ENCODE measurements at places on chromosomes 12 and 14.

DNA sequence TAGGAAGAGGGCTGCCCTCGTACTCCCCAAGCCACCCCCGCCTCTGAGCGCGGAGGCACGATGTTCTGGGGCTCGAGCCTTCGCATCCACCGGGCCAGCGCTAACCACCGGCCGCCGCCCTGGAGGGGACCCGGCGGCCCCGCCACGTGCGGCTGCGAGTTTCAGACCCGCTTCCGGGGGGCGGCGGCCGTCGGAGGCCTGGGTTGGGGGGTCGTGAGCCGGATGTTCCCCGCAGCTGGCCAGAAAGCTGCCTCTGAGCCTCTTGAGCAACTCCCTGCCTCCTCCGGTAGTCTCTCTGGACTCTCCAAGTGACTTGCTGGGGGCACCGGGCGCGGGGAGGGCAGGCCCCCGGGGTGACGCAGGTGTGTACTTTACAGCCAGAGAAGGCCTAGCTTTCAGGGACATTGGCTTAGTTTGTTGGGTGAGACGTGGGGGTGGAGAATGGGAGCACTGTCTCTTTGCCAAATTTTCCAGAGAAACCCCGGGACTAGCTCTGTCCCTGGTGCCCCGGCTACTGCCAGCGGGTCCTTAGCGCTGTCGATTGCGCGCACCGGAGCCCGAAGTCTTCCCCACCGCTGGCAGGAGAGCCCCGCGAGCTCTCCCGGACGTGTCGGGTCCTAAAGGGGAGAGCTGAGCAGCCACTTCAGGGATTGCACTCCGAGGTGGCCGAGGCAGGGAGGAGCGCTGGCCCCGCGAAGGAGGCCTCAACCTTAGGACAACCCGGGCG, 15.6 kb downstream of the OTX2 start:
- DNase-seq, result no peak

DNA sequence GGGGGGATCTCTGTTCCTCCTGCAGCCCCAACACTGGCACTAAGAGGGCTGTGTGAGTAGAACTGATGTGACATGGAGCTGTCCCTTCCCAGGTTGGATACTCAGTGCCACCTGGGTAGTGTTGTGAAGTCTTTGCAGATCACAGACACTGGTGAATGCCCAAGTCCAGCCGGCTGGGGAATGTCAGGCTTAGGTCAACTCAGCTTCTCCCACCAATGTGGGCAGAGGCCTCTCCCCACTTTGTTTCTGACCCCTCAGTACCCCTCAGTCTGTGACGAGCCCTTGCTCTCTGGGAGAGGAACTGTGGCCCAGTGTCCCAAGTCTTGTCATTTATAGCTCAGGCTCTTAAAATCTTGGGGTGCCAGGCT, 11.3 kb downstream of the SLC25A29 start:
- DNase-seq, result no peak

DNA sequence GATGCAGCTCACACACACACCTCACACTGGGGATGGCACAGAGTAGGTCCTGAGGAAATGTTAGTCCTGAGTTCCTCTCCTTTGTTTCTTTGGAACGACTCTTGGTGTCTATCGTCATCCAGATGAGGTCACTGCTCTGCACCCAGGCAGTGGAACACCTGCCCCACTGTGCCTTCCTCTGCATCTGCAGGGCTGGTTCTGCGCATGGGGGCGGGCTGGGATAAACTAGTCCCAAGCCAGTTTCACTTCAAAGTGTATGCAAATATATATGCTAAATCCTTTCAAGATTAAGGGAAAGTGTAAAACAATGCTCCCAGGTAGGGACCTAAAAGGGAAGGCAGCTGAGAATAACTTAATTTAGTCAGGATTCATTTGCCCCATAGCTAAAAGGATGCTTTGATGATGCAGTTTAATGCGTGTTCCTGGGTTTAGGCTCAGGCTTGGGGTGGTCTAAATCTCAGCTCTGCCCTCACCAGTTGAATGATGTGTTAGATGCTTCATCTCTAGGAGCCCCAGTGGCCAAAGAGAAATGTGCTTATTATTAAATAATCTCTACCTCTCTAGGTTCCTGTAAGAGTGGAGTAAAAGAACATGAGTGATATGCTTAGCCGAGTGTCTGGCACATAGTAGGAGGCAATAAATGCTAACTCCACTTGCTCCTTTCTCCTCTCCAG, 47.1 kb upstream of the OVCH1 start:
- DNase-seq, result no peak

DNA sequence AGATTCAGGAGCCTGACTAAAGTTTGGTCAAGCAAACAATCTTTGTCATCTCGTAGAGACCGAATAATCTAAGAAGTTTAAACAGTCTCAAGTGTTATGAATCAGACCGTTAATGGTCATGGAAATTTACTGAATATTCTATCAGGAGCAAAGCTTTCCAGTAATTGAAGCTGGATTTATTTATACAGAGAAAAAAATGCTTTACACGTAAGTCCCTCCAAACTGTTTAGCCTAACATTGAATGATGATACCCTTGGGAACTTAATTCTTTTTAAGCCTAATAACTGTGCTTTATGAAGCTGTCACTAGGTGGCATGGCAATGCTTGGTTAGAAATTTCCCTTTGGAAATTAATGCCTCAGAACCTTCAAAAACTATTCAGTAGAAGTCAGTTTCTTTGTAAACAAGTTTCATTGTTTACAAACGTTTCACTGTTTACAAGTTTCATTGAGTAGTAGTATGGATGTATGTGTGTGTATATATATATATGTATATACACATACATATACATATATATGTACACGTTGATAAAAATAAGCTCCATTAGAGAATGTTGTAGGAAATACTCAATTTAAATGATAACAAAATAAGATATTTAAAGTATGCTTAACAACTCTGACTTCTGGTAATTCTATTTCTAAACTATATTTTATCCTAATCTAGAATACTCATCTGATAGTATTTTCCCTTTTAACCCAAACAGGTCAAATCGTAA, 32.1 kb downstream of the DEPDC4 start:
- no peak for DNase-seq

GRCh38 chr12:6768990-6769389, 2.8 kb downstream of the PTMS start:
- DNase-seq, result no peak

DNA sequence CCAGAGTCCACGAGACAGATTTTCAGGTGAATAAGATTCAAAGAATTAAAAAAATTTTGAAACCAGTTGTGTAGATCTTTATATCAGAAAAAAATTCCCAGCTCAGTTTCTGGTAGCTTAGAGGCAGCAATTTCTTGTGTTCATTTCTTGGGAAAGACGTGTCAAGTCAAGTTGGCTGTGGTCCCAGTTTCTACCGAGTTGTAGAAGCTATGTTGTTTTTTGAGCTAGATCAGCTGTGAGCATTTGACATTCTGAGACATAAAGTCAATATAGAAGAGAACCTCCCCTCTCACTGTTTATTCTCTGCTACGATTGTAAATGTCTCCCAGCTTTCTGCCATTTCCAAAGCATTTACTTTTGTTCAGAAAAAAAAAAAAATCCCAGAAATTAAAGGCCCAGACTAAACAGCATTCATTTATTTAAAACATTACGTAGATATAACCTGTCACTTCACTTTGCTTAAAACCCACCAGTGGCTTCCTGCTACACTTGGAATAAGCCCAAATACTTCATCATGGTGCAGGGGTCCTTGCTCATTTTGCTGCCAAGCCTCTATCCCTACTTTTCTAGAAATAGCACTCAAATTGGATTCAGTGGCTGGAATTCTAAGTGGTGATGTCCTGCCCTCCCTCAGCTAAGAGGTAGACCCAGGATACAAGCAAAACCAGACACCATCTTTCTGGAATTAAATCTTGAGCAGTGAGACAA, 20.6 kb upstream of the PYGL start:
- no peak for DNase-seq

GRCh38 chr14:75428230-75429104, 645 bp downstream of the JDP2 start:
- DNase-seq, result no peak

GRCh38 chr12:7096979-7097378, 4.7 kb upstream of the C1R start:
- no peak for DNase-seq

DNA sequence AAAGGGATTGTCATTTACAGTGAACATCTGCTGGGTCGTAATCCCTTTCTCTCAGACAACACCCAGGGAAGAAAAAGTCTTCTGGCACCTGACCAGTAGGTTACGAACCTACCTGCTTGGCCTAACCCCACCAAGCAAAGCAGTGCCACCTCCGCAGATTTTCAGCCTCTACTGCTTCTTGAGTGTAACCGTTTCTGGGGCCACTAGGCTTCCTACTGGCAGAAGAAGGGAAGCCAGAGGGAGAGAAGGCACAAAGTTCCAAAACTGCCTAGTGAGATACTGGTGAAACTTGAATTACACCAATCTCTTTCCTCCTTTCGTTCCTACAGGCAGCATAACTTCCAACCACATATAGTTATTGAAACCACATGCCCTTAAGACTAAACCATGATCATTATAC, 383.6 kb downstream of the BCAT1 start:
- DNase-seq, result no peak

DNA sequence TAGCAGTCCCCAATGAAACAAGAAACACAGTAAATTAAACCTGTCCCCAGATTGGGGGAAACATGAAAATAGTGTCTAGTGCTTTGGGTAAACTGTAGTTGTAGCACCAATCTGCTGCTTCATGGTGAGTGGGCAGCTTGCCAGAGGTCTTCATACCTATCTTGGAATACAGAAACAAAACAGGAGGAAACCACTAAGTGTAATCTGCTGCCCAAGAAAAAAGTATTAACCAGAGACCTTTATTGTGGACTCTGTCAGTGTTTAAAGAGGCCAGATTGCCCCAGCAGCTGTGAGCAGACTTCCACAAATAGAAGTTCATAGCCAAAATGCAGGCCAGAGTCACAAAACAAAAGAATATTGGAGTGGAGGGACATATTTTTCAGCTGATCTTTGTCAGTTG, 2.3 kb downstream of the ISCU start:
- DNase-seq, result no peak

DNA sequence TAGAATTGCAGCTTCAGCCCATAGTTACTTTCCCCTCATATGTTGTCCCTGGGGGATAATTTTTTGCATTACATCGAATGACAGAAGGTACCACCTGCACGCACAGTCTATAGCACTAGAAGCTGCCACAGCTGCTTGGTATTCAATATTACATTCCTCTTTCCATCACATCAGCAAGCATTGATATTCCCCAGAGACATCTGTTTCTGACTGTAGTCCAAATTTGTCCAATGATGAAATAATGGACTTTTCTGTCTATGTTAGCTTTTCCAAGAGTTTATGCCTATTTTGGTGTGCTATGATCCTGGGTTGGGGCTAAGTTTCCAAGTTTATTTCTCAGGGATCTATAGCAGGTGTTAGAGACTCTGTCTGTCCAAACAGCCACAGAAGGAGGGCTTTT, 335.4 kb downstream of the LRIG3 start:
- no peak for DNase-seq

GRCh38 chr14:102688290-102688689, 89.0 kb upstream of the TRAF3 start:
- no peak for DNase-seq

DNA sequence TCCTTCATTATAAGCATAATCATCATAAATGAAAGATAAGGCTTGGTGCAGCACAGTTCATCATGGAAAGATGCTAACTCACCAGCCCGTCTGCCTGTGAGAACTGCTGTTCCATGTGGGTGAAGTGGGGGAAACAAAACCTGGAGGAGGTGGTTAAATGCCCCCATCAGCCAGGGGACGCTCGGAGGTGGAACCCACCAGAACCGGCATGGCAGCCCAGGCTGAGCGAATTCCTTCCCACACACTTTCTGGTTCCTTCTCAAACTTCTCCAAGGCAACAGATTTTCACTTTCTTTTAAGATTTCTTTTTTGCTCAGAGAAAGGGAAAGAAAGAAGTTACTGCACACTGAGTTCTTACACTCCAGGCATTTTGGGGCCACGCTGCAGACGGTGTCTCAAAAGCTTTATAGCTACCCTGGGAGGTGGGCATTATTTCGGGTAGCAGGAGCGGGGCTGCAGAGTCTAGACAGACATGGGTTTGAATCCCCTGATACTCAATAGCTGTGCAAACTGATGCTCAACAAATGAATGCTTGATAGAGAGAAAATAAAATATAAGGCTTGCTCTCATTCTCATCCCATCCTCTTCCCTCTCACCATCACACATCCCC, 190.7 kb downstream of the BCL11B start:
- no peak for DNase-seq

- no peak for DNase-seq
These were observed 128.9 kb upstream of the SOX5 start for GRCh38 chr12:24078318-24078765.

- DNase-seq, result no peak
These were observed 588.2 kb downstream of the NRXN3 start for GRCh38 chr14:78758333-78758732.

DNA sequence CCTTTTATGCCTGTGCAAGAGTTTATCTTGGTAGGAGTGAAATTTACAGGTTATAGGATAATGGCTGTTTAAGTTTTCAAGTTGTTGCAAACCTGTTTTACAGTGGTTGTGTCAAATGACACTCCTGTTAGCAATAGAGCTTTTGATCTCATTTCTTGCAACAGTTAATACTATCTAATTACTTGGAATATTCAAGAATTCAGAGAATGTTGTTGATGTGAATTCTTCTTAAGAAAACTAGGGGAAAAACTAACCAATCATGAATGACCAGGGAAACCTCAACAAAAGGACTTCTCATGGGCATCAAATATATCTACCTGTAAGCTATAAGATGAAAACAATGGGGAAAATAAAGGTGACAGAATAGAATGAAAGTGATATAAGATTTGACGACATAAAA, 85.0 kb downstream of the IPO8 start:
- no peak for DNase-seq

GRCh38 chr12:27896419-27896990, 76.0 kb downstream of the PTHLH start:
- DNase-seq, result no peak

DNA sequence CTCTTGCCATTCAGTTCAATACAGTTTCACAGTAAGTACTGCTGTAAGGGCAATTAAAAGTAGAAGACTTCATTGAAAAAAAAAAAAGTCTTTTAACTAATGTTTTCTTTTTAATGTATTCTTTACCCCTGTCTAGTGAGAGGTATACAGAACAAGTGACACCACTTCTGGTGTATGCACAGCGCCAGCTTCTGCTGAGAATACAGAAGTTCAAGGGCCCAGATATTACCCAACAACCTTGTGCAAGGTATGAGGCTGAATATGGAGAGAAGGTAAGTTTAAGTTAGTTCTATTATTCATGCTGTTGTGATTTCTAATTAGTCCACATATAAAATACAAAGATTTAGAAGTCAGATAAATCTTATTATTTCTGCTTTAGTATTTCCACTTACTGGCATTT, 168.7 kb downstream of the CFAP54 start:
- DNase-seq, result no peak

GRCh38 chr12:117228239-117228638, 38.0 kb upstream of the FBXO21 start:
- no peak for DNase-seq

GRCh38 chr12:114764510-114764909, 80.5 kb upstream of the TBX3 start:
- no peak for DNase-seq

- DNase-seq, result no peak
These were observed 130.2 kb downstream of the TSHR start for GRCh38 chr14:81085596-81085995.

- DNase-seq, result no peak
These were observed 71.3 kb upstream of the SCN8A start for GRCh38 chr12:51519755-51520154.

Data from activated CD8-positive, alpha-beta memory T cell treated with anti-CD3 and anti-CD28 coated beads for 48 hours (primary cell).